ENCODE measurements at places on chromosomes 2 and 18.

- peak; percentile 76 for DNase-seq
These were observed 2.9 kb upstream of the NEURL3 start for GRCh38 chr2:96507957-96508520.

- no peak for DNase-seq
These were observed 4.0 kb downstream of the TMEM200C start for GRCh38 chr18:5891184-5891853.

GRCh38 chr18:70373042-70373519 is 84.2 kb downstream of the SOCS6 start:
- peak; percentile 80 for DNase-seq

GRCh38 chr18:26286008-26286407 is 59.8 kb downstream of the TAF4B start:
- DNase-seq: no peak

DNA sequence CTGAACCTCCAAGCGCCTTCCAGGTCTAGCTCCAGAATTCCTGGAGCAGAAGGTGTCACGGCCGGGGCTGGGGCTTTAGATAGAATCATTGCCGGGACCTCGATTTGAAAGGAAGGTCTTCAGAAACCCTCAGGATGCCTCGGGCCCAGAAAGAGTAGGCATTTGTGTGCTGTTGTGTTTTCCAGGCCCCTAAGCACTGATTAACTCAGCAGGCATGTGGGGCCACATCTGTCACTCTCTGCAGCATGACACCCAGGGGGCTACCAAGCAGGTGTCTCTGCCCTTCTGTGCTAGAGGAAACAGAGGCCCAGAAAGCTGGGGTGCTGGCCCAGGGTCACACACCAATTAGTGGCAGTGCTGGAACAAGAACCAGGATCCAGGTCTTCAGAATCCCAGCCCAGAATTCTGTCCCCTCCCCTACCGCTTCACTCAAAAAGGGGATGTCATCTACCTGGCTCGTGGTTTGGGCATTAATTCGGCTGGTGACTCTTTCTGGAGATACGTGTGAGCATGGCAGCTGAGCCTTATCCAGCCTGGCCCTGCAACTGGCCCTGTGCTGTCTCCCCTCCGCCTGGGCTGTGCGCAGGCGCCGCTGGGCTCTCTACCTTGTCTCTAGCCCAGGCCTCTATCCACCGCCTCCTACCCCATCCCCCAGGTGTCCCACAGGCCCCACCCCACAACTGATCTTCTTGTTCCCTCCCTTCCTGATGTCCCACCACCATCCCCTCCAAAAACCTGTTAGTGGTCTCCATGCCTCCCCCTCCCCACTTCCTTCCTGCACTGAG is 245.4 kb downstream of the ATAD2B start:
- DNase-seq: no peak

DNA sequence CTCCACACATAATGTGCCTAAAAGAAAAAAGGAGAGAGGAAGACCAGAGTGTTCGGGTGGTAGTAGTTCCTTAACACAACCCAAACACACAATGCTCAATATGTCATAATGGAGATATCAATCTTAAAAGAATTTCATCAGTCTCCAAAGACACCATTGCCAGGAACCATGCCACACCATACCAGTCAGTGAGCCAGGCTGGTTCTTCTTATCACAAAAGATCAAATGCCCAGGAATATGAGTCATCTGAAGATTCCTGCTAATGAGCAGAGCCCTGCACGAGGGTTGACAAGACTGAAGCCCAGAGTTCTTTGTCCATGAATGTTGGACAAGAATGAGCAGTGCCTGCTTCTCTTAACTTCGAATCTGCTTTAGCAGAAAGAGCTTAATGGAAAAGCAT is 262.3 kb downstream of the ZNF516 start:
- no peak for DNase-seq

- DNase-seq: no peak
These were observed 30.1 kb upstream of the CEP68 start for GRCh38 chr2:65026154-65026553.

DNA sequence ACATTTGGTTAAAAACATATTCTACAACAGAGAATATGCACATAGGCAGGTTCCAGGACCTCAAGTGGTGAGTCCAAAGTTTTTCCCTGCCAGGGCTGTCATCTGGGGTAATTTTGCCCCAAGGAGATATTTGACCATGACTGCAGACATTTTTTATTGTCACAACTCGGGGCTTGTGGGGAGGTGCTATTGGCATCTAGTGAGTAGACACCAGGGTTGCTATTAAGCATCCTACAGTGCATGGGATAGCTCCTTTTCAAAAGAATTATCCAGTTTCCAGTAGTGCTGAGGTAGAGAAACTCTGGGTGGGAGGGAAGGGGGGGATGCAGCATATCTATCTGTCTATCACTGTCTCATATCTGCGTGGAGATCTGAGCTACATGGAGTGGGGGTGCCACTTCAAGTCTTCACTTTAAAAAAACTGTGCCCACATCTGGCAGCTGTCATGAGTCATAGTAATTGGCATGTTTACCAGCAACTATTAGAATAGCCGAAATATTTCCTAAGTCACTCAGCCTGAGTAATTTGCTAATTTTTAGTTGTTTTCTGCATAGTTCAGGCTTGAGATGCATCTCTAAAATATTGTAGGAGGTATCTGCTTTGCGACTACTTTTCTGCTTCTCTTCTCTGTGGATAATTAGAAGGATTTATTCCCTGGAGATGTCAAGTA is 254.0 kb upstream of the RBMS1 start:
- DNase-seq: no peak

- no peak for DNase-seq
These were observed 42.0 kb upstream of the TRIB2 start for GRCh38 chr2:12674644-12675328.

- no peak for DNase-seq
These were observed 101.7 kb upstream of the ZNF521 start for GRCh38 chr18:25453556-25454269.

DNA sequence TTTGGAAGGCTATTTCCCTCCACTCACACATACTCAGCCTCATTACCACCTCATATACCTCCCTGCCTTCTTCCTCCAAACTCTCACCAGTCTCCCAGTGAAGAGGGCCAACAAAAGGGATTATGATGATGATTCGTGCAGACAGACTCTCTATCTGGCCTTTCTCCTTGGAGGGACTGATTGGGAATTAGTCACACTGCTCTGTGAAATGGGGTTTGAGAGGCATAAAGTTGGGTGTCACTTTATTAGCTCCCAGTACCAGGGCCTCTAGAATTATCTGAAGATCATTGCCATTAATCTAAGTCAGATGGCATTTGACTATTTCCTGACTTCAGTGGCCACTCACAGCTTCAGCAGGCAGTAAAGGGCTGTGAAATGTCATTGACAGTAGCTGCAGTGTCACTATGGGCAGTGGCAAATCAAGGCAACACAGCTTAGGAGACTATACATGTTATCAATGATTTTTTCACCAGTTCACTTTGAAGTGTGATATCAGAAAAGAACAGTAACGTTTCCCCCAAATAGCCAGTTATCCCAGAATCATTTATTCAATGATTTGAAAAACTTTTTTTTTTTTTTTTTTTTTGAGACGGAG is 17.4 kb downstream of the CNRIP1 start:
- DNase-seq: no peak

- DNase-seq: no peak
These were observed 42.3 kb downstream of the ATP9B start for GRCh38 chr18:79111483-79111882.

DNA sequence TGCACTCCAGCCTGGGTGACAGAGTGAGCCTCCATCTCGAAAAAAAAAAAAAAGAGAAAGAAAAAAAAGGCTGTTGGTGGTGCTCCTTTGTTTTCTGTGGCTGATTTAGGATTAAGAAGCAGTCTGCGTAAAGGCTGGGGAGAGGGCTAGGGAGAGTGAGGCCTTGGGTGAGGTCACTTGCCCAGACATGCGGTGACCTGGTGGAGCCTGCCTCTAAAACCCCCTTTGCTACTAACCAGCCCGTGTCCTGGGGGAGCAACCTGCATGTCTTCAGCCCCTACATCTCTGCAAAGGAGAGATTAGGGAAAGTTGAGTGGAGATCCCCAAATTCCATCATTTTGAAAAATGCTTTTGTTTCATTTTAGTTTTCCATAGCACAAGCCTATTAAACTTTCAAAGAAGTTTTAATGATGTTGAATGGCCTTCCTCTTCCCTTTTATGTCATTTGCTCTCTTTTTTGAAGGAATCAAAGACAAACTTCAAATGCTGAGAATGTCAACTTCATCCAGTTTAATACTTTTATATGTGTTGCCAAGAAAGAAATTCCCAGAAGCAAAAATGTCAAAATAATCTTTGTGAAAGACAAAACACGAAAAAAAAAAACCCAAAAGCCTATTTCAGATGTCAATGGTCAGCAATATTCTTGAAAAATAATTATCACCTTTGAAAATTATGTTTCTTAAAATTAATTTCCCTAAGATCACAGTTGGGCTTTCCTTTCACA is 38.9 kb upstream of the RALBP1 start:
- DNase-seq: no peak

GRCh38 chr18:56319953-56320352 is 318.4 kb downstream of the TXNL1 start:
- no peak for DNase-seq

DNA sequence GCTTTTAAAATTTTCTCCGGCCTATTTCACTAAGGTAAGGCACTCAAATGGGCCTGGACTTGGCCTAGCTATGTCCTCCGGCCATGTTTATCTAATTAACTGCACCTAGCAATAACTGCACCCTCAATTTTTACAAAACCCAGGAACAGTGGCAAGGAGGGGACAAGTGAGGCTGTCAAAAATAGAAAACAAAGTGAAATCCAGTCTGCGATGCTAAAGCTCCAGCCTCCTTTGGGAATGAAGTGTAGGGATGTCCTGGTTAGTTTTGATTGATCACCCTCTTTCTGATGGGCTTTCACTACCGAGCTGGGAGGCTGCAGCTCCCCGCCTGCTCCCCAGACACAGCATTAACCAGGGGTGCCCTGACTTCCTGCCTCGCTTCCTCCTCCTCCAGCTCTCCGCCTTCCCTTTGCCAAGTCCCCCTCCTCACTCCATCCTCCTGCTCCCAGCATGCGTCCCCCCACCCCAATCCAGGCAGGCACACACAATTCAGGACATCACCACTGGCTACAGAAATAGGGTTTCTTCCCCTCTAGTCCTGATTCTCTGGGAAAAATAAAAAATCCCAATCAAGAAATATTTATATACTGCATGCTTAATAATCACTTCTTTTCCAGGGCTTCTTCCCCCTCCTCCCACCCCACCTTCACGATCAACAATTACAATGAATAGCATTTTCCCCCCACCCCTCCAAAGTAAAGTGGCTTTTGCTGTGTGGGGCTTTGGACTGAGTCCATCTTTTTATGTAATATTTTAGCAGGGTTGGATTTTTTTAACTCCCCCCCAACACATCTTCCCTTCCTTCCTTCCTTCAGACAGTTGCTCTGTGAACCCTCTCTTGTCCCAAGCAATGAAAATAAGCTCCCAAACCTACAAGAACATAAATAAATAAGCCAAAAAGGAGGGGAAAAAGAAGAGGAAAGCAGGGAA is 3.3 kb upstream of the POU3F3 start:
- no peak for DNase-seq

DNA sequence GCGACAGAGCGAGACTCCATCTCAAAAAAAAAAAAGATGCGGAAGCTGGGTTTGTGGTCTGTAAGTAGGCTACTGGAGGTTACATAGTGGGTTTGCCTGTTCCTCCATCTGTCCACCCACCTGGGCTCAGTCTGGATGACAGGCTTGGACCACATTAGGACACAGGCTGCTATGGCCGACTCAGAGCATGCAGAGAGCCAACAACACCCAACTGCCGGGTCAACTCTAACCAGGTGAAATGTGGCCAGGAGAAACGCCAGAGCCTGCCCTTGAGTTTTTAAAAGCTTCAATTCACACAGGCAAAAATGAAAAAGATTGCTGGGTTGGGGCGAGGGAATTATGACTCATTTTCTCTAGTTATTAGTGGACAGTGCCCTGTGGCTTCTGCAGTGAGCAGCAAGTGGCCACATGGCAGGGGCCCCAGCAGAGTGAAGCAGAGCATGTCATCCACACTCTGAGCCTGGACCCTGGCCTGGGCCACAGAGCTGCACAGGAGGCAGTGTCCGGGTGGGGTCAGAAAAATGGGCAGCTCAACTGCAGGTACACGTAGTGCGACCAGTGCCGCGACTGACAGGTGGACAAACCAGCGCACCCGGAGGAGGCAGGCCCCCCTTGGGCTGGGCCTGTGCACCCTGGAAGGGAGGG is 67.4 kb downstream of the BIN1 start:
- no peak for DNase-seq

DNA sequence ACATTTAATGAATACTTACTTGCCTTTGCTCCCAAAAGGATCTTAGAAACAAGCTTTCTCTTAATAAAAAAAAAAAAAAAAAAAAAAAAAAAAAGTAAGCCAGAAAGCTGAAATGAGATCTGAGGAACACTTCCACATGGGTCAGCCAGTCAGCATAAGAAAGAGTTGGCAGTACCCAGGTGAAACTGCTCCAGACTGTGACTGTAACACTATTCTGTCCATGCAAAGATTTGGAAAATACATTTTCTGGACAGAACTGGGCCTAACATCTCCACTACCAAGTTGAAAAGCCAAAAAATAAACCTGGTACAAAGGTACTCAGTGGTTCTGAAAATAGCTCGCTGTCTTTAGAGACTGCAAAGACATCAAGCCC is 135.7 kb downstream of the THADA start:
- DNase-seq: no peak

DNA sequence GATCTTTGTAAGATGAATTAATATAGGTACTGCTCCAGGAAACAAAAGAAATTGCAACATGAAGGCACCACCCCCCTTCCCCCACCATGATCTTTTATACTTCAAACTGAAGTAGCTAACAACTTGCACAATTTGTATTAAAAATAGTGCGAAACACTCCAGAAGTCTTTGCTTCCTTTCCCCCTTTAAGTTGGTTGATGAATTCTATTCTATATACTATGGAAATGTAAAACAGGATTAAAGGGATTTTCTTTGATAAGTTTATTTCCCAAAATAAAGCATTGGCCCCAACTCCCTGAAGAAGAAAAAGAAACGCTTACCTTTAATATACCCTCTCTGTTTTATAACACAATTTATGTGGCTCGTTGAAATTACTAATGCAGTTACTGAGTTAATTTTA is 227.1 kb downstream of the ARHGAP15 start:
- DNase-seq: no peak

- no peak for DNase-seq
These were observed 14.3 kb downstream of the RBMS1 start for GRCh38 chr2:160479269-160479668.

- no peak for DNase-seq
These were observed 728.8 kb upstream of the PIK3C3 start for GRCh38 chr18:41226186-41226585.

GRCh38 chr2:55153584-55154299 is 78.4 kb downstream of the CLHC1 start:
- no peak for DNase-seq

Measured in LoVo (cell line).